ENCODE measurements at places on chromosomes 12 and 14. TPM values are rescaled to one million over a fixed set of nuclear protein-coding genes. Genes with fewer than 3 reads are reported as not detected.

DNA sequence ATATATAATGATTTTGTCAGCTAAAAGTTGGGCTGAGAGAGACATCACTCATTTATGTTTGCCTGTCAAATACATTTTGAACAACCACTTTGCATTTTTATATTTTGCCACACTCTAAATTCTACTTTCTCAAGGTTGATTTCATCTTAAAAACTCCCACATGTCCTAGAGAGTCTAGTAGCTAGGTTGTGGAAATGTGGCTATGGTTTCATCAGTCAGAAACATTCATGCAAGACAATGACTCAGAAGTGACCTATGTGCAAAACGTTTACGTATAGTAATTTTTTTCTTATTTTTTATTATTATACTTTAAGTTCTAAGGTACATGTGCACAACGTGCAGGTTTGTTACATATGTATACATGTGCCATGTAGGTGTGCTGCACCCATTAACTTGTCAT, 27.4 kb upstream of the PRKD1 start:
- no peaks in the 10 kb centered on the region for H3K27me3 ChIP-seq
- no peak overlapping the region for H3K27ac ChIP-seq
- H3K4me3 ChIP-seq = no peak overlapping the region
- no peak for DNase-seq
- H3K4me1 ChIP-seq = no peaks in the 10 kb centered on the region
- no peaks in the 10 kb centered on the region for H3K36me3 ChIP-seq

GRCh38 chr14:70716958-70717357, 75.2 kb downstream of the TTC9 start:
- DNase-seq = no peak
- no peaks in the 10 kb centered on the region for H3K27me3 ChIP-seq
- H3K27ac ChIP-seq = no peak overlapping the region

DNA sequence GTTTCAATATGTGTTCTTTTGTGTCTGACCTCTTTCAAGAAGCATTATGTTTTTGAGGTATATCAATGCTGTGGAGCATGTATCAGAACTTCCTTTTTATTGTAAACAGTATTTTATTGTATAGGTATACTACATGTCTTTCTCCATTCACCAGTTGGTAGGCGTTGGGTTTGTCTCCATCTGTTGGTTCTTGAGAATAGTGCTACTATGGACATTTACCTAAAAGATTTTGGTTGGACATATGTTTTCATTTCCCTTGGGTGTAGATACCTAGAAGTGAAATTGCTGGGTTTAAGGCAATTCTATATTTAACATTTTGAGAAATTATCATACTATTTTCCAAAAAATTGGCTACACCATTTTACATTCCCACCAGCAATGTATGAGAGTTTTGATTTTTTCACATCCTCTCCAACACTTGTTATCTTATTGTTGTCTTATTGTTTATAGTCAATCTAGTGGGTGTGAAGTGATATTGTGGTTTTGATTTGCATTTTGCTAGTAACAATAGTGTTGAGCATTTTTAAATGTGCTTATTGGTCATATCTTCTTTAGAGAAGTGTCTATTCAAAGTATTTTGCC, 409.2 kb downstream of the IPO8 start:
- no peaks in the 10 kb centered on the region for H3K36me3 ChIP-seq
- H3K27ac ChIP-seq = no peak overlapping the region
- no peak for DNase-seq
- H3K27me3 ChIP-seq = no peaks in the 10 kb centered on the region

- no peaks in the 10 kb centered on the region for H3K27me3 ChIP-seq
- no peak overlapping the region for H3K4me3 ChIP-seq
- no peak for DNase-seq
Observed at GRCh38 chr14:38238332-38238731, 17.6 kb downstream of the CLEC14A start.

DNA sequence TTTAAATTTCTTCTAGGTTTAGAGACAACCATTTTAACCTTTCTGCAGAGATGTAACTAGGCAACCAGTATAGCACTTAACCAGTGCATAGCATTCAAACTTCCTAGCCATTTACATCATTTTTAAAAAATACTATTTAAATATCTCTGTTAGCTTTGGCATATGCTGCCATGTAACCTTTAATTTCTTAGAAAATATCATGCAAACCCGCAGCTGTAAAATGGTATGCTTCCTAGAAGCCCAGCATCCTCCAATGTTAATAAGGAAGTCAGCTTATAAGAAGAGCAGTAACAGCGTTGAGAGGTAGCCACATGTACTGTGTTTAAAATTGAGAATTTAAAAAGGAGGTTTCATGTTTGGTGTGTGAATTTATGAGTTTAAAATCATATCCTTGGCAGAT, 22.8 kb downstream of the GNG2 start:
- H3K36me3 ChIP-seq = no peaks in the 10 kb centered on the region
- H3K4me1 ChIP-seq = peaks cover 16% of the 10 kb centered on the region
- no peak overlapping the region for H3K4me3 ChIP-seq
- no peak for DNase-seq

DNA sequence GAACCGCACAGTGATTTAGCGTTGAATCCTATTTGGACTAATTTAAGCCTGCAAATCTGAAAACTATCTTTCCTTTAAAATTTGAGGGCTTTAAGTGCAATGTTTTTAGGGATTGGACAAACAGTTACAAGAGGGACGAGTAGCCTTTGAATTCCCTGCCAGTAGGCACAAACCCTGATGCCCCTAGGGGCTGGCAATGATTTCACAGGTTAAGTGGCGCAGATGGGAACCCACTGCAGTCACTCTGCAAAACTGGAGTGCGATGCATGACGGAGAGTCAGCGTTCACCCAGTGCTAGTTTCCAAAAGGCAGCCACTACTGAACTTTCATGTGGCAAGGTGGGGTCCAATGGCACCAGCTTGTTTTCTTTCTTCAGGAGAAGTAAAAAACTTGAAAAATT, 99.4 kb upstream of the FRMD6 start:
- no peaks in the 10 kb centered on the region for H3K4me1 ChIP-seq
- no peak overlapping the region for H3K4me3 ChIP-seq
- H3K27ac ChIP-seq = no peak overlapping the region
- no peaks in the 10 kb centered on the region for H3K27me3 ChIP-seq
- no peaks in the 10 kb centered on the region for H3K36me3 ChIP-seq
- no peak for DNase-seq

- H3K4me3 ChIP-seq = no peak overlapping the region
- no peaks in the 10 kb centered on the region for H3K36me3 ChIP-seq
- H3K4me1 ChIP-seq = peaks cover 31% of the 10 kb centered on the region
Observed at GRCh38 chr14:68814539-68815297, 21.9 kb upstream of the ZFP36L1 start.

DNA sequence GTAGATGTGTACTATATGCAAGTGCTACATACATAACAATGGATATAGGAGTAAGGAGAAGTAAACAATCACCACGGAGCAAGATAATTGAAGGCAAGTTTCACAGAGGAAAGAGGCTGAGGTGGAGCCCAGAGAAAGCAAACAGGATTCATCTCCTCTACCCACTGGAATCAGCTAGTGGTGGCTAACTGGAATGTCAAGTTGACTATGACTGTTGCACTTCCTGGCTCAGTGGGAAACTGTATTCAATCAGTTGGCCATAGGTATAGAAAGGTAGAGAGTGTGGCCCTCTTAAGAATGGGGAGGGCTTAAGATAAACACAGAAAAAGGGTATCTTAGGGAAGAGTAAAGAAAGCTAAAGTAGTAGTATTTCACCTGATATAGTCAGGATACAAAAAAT, 62.4 kb downstream of the MAP4K5 start:
- DNase-seq = no peak
- H3K27me3 ChIP-seq = no peaks in the 10 kb centered on the region
- H3K4me3 ChIP-seq = no peak overlapping the region
- no peak overlapping the region for H3K27ac ChIP-seq

- peak; percentile 75 for DNase-seq
- H3K36me3 ChIP-seq = no peaks in the 10 kb centered on the region
- no peaks in the 10 kb centered on the region for H3K27me3 ChIP-seq
- peaks cover 4% of the 10 kb centered on the region for H3K4me1 ChIP-seq
- no peak overlapping the region for H3K4me3 ChIP-seq
Observed at GRCh38 chr12:121095544-121096198, 37.0 kb upstream of the P2RX7 start.

- H3K27me3 ChIP-seq = no peaks in the 10 kb centered on the region
- no peaks in the 10 kb centered on the region for H3K36me3 ChIP-seq
- no peak for DNase-seq
- H3K27ac ChIP-seq = no peak overlapping the region
- peaks cover 4% of the 10 kb centered on the region for H3K4me1 ChIP-seq
Observed at GRCh38 chr12:5452569-5452968, 20.7 kb downstream of the NTF3 start.

DNA sequence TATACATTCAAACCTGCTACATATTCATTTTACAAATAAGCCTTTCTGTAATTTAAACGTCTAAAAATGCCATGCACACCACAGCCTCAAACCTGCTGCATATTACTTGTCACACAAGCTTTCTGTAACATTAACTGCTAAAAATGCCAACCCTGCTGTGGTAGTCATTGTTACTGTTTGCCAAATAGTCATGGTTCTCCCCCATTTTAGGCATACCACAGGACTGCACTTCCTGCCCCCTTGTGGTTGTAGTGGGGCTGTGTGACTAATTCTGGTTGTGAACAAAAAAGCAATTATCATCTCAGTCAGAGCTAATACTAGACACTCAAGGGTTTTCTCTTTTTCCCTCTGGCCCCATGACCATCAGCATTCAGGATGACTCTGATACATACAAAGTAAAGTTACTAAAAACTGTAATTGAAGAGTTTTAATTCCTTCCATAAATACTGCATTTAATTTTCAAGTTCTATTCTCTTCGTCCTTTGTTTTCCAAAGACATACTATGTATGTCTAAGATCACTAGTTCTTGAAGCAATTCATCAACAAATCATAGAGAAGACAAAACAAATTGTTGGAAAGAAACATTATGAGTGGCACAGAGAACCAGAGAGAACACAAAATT, 5.7 kb upstream of the SLC35F4 start:
- peaks cover 10% of the 10 kb centered on the region for H3K27me3 ChIP-seq
- H3K4me1 ChIP-seq = no peaks in the 10 kb centered on the region
- DNase-seq = no peak
- H3K36me3 ChIP-seq = no peaks in the 10 kb centered on the region
- H3K4me3 ChIP-seq = no peak overlapping the region
- no peak overlapping the region for H3K27ac ChIP-seq

DNA sequence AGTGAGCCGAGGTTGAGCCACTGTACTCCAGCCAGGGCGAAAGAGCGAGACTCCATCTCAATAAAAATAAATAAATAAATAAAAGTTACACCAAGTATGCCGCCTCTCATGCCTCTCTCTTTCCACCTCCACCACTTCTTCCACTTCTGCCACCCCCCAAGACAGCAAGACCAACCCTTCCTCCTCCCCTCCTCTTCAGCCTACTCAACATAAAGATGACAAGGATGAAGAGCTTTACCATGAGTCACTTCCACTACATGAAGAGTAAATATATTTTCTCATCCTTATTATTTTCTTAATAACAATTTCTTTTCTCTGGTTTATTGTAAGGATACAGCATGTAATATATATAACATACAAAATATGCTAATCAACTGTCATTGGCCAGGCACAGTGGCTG, 3.6 kb upstream of the TMED2 start:
- peak overlapping the region; percentile 30 for H3K27ac ChIP-seq
- H3K4me1 ChIP-seq = peaks cover 20% of the 10 kb centered on the region
- no peaks in the 10 kb centered on the region for H3K27me3 ChIP-seq
- no peak for DNase-seq
- peaks cover 10% of the 10 kb centered on the region for H3K36me3 ChIP-seq

DNA sequence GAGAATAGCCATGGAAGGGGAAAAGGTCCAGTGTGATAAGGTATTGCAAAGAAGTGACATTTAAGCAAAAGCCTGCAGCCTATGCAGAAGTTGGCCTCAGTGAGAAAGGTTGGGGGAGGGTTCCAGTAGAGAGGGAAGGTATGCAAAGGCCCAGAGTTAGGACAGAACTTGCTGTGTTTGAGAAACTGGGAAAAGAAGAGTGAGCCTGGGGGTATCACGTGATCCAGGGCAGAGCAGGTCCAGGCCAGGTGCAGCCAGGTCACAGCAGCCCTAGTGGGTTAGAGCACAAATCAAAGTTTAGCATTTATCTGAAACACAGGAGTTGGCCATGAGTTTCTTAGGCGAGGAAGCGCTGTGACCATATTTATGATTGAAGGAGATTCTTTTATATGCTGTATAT, 1.6 kb downstream of the SERPINA5 start:
- peaks cover 8% of the 10 kb centered on the region for H3K4me1 ChIP-seq
- H3K27ac ChIP-seq = no peak overlapping the region
- no peak overlapping the region for H3K4me3 ChIP-seq
- no peaks in the 10 kb centered on the region for H3K36me3 ChIP-seq

- no peak overlapping the region for H3K27ac ChIP-seq
- peak; percentile 66 for DNase-seq
- no peaks in the 10 kb centered on the region for H3K36me3 ChIP-seq
- peak overlapping the region; percentile 97 for H3K4me3 ChIP-seq
- H3K4me1 ChIP-seq = peaks cover 4% of the 10 kb centered on the region
Observed at GRCh38 chr14:20609215-20610001, 18.2 kb upstream of the RNASE12 start.

GRCh38 chr14:77151918-77152588, 10.5 kb upstream of the ZDHHC22 start:
- H3K4me1 ChIP-seq = peaks cover 8% of the 10 kb centered on the region
- no peaks in the 10 kb centered on the region for H3K36me3 ChIP-seq
- no peak overlapping the region for H3K27ac ChIP-seq
- no peaks in the 10 kb centered on the region for H3K27me3 ChIP-seq

DNA sequence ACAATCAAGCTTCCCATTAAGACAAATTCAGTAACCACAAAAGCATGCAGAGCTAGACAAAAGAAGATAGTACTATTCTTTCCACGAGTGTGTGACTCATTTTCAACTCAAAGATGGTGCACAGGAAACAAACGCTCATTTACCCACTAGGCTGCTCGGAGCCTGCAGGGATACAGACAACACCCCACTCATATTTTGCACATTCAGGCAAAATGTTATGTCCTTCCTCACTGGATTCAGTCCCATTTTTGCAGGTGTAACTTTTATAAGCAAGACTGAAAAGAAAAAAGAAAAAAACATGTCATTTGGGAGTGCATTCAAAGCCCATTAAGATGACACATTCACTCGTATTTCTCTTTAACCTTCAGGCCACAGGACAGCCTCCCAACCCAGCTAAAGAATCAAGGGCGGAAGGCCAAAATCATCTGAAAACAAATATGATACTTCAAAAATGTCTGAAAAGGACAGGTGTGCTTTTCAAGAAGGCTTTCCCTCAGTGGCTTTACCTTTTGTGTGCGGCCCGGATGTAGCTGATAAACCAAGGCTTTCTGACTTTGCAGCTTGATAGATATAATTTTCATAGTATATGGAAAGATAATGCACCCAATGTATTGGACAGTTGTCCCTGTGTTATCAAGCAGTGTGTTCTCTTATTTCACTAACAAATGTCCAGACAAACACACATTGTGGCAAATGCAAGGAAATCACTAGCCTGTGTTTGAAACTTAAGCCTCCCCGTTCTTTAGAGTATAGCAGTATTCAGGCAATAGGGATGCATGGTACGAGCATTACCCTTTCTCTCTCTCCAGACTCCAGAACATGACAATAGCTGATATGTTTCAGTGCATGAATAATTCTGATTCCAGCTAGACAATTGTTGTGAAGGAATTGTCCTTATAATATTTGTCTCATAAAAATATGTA, 147.8 kb upstream of the KRR1 start:
- no peaks in the 10 kb centered on the region for H3K36me3 ChIP-seq
- H3K27ac ChIP-seq = no peak overlapping the region
- H3K27me3 ChIP-seq = no peaks in the 10 kb centered on the region
- no peak for DNase-seq
- H3K4me3 ChIP-seq = no peak overlapping the region

The IL22 gene
- total RNA-seq = not detected

The CATSPERB gene
- total RNA-seq = 0.88 TPM

The MUCL1 gene
- total RNA-seq = not detected

The ADAMTS20 gene
- not detected for total RNA-seq

The CFAP73 gene
- not detected for total RNA-seq

The HAL gene
- total RNA-seq = 0.10 TPM

The HOXC6 gene
- total RNA-seq = 0.40 TPM

The ACSM4 gene
- total RNA-seq = not detected
